ENCODE measurements at places on chromosomes 7 and 10.

- DNase-seq, result no peak
These were observed 202.3 kb upstream of the KCTD7 start for GRCh38 chr7:66426332-66426731.

- no peak for DNase-seq
These were observed 57.6 kb upstream of the KCNMA1 start for GRCh38 chr10:77695186-77695585.

- no peak for DNase-seq
These were observed 199.2 kb upstream of the MEOX2 start for GRCh38 chr7:15885678-15886077.

DNA sequence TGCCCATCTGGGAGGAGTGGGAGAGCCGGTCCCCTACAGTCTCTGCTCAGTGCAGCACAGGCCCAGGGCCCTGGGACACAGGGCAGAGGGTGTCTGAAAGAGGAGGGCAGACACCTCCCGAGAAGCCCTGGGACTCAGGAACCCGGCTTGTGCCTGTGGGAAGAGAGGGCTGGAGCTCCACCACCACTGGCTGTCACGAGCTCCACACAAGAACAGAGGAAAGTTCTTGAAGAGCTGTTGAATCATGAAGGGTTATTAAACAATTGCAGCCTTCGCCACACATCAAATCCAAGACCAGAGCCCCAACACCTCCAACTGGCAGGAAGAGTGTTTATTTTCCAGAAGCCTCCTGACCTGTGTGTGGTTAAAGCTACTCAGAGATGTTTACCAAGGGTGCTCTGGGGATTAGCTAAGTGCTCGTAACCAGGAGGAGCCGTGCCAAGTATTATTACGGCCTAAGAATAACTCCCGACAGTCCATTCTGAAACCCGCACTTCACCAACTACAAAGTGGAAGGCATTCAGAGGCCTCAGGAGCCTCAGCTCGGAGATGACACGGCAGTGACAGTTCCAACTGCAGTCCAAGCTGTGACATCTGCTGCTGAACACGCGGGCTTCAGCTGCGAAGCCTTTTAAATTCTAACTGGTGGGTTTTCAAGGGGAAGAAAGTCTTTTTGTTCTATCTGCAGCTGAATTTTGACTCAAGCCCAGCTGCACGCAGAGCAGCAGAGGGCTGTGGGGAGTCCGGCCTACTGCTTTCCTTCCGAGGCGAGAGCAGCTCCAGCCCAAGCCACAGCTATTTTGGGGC is 75.1 kb downstream of the MAD1L1 start:
- DNase-seq, result no peak

- DNase-seq, result no peak
These were observed 63.1 kb downstream of the IKZF1 start for GRCh38 chr7:50367570-50367969.

GRCh38 chr10:23439961-23440889 is 1.4 kb downstream of the OTUD1 start:
- no peak for DNase-seq

Data from esophagus squamous epithelium (tissue), 5 donors.